Kidney epithelial cell (primary cell): ENCODE measurements at places on chromosomes 5 and 9. TPM values are rescaled to one million over a fixed set of nuclear protein-coding genes. Genes with fewer than 3 reads are reported as not detected.

The COL15A1 gene
- 11.6 and 11.8 TPM in 2 replicates for total RNA-seq

The LRRC19 gene
- under 0.01 TPM in 1 of 2 replicates, not detected in the other for total RNA-seq

The QRFP gene
- total RNA-seq = not detected in 2 replicates

The SOHLH1 gene
- not detected in 2 replicates for total RNA-seq

The SLC9A3 gene
- total RNA-seq = 3.0 and 3.6 TPM in 2 replicates

The PARP8 gene
- total RNA-seq = 29.7 and 33.7 TPM in 2 replicates

The DNM1 gene
- total RNA-seq = 16.2 and 20.5 TPM in 2 replicates

The EQTN gene
- not detected in 2 replicates for total RNA-seq

The IL7R gene
- 1.6 and 4.0 TPM in 2 replicates for total RNA-seq

The PDLIM4 gene
- 146 and 164 TPM in 2 replicates for total RNA-seq

The CAVIN4 gene
- 3.1 and 3.6 TPM in 2 replicates for total RNA-seq

GRCh38 chr9:113309204-113309813 is 6.1 kb upstream of the RNF183 start:
- DNase-seq = no peak

GRCh38 chr9:100577776-100578448 is at the start of gene CAVIN4:
Gene CAVIN4, plus strand, starts transcription at chr9:100578079. Its CDS starts 65 bp downstream, at chr9:100578144.
- no peak for DNase-seq

GRCh38 chr9:82993856-82994605 is 68.9 kb downstream of the RASEF start:
- no peak for DNase-seq

GRCh38 chr5:139379626-139380449 is 3.3 kb downstream of the SLC23A1 start:
- no peak for DNase-seq

DNA sequence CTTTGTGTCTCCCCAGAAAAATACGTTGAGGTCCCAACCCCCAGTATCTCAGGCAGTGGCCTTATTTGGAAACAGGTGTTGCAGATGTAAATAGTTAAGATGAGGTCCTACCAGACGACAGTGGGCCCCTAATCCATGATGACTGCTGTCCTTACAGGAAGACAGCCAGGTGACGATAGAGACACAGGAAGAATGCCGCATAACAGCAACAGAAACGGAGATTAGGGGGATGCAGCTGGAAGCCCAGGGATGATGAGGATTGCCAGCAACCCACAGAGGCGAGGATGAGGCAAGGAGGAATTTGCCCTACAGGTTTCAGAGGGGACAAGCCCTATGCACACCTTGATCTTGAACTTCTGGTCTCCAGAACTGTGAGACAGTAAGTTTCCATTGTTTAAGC is 46.5 kb downstream of the ROPN1L start:
- DNase-seq = no peak

DNA sequence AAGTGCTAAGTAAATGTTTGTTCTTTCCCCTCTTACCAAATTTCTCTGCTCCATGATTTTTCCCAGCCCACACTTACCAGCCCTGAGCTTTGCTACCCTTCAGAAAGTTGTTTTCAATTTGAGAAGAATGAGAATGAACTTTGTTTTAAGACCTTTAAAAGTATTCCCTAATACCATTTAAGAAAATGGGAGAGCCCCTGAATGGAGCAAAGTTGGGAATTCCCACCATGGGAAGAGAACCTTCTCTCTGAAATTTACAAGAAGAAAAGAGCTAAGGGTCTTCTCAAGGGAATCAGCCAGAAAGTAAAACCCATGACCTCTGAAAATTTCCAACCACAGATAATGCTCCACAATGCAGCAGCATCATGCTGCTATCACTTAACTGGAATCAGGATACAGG is 17.7 kb downstream of the ZNF366 start:
- no peak for DNase-seq

- DNase-seq = no peak
These were observed 35.9 kb upstream of the HSPA9 start for GRCh38 chr5:138610918-138611677.

DNA sequence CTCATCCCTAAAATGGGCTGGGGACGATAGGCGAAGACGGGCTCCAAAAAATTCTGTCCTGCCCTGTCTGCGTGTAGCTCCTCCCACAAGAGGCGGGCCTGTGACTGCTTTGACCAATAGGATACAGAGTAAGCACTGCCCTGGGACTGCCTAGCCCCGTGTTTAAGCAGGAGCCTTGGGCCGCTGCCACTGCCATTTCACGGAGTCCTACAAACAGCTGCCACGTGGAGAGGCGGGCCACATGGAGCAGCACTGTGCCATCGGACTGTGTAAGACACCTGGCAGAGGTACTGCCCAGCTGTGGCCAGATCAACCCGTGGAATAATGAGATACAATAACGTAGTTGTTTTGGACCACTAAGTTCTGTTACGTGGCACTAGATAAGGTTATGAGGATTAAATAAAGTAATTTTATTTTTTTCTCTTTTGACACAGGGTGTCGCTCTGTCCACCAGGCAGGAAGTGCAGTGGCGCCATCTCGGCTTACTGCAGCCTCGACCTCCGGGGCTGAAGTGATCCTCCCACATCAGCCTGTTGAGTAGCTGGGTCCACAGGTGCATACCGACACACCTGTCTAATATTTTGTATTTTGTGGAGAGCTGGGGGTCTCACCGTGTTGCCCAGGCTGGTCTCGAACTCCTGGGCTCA is 87.2 kb downstream of the LMNB1 start:
- no peak for DNase-seq

DNA sequence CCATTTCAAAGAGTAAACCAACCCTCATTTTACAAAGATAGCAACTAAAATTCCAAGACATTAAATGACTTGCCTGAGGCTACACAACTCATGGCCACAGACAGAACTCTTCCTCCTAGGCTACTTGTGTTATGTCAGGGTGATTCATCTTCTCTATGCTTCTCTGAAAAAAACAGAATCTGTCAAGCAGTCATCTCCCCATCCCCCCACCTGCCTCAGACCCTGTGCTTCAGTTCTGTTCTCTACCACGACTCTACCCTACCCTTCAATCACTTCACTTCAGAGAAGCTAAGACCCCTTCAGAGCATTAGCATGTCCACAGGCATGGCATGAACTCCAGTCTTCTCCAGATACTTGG is 277.7 kb upstream of the PTGER4 start:
- DNase-seq = no peak

- DNase-seq = no peak
These were observed 54.7 kb downstream of the SH3RF2 start for GRCh38 chr5:145991044-145991575.

- no peak for DNase-seq
These were observed 82.6 kb upstream of the GRHPR start for GRCh38 chr9:37339923-37340322.

- DNase-seq = no peak
These were observed 2.6 kb downstream of the EXOSC2 start for GRCh38 chr9:130696139-130696650.

- DNase-seq = no peak
These were observed 38.7 kb downstream of the F2R start for GRCh38 chr5:76754668-76755078.

- no peak for DNase-seq
These were observed 39.7 kb downstream of the RAPGEF6 start for GRCh38 chr5:131595088-131596033.

GRCh38 chr5:56910210-56910965 is 992 bp downstream of the SETD9 start:
- no peak for DNase-seq

DNA sequence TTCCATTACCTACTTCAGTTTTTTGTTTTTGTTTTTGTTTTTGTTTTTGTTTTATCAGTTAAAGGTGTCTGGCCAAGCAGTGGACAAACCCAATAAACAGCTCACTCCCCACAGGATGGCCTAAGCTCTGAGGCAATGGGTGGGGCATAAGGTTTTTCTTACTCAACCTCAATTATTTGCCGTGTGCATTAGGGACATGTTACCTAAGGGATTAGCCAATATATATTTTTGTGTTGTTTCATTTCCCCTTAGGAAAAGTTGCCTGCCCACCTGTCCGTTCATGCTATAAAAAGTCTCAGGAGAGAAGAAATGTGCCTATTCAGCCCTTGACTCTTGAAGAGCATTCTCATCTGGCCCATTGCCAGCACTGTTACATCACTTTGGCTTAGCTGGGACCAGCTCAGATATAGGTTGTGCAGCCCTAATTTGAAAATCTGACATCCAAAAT is 7.3 kb downstream of the SH3RF2 start:
- DNase-seq = no peak
